Pancreas (tissue), 10 donors: ENCODE measurements at places on chromosomes 7 and 10. TPM values are rescaled to one million over a fixed set of nuclear protein-coding genes. Genes with fewer than 3 reads are reported as not detected.

IGF2BP3 gene
- total RNA-seq: 0.97 TPM

DNA sequence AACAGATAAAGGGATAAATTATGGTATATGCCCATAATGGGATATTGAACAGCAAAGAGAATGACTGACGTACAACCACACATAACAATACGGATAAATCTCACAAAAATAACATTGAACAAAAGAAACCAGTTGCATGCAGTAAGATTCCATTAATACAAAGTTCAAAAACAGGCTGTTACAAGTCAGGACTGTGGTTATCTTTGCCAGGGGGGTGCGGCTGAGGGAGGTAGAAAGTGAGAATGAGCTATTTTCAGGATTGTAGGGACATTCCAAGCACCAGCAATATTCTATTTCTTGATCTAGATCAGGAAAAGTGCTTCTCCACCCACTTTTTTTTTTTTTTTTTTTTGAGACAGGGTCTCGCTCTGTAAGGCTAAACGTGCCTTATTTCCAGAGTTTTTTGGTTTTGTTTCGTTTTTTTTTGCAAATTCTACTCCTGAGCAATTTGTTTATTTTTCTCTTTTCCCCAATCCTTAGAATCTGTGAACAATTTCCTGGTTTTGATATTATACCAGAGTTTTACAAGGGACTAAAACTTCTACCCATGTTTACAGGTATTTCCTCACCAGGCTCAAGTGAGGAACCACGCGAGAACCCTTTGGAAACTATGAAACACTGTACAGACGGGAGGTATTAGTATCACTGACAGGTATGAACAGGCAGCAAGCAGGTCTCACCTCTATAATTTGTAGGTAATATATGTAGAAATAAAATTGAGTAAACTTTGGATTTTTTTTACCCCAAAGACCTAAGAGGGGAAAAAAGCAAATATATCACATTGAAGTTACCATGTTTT is 9.9 kb downstream of the SMURF1 start:
- H3K27me3 ChIP-seq: no peaks in the 10 kb centered on the region
- H3K36me3 ChIP-seq: no peaks in the 10 kb centered on the region
- DNase-seq: no peak
- no peak overlapping the region for H3K4me3 ChIP-seq
- no peak overlapping the region for H3K27ac ChIP-seq

- H3K4me1 ChIP-seq: no peaks in the 10 kb centered on the region
- no peak overlapping the region for H3K27ac ChIP-seq
- H3K4me3 ChIP-seq: no peak overlapping the region
These were observed 12.8 kb upstream of the PROSER2 start for GRCh38 chr10:11810313-11810766.

DNA sequence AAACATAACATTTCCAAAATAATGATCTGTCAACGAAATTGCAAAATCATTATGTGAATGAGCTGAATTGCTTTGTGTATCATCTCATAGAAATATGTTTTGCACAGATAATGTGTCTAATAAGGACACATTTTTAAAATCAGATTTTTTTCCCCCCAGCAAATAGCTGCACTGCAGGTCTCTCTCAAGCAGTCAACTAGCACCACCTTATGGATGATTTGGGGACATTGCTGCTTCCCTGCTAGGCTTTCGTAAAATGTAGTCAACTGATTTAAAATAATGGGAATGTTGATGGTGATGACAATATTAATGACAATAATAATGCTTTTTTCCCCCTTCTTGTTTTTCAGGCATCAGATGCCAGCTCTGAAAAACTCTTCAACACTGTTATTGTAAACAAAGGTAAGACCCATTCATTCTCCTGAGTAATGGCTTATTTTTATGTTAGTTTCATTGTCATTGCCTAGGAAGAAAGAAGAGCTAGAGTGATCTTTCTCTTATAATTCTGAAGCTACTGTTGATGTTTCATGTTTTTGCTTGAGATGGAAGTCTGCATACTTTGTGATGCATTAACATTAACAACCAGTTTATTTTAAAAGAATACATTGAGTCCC is 433.6 kb upstream of the GALNT17 start:
- no peaks in the 10 kb centered on the region for H3K27me3 ChIP-seq
- DNase-seq: no peak
- no peaks in the 10 kb centered on the region for H3K4me1 ChIP-seq
- no peak overlapping the region for H3K27ac ChIP-seq

DNA sequence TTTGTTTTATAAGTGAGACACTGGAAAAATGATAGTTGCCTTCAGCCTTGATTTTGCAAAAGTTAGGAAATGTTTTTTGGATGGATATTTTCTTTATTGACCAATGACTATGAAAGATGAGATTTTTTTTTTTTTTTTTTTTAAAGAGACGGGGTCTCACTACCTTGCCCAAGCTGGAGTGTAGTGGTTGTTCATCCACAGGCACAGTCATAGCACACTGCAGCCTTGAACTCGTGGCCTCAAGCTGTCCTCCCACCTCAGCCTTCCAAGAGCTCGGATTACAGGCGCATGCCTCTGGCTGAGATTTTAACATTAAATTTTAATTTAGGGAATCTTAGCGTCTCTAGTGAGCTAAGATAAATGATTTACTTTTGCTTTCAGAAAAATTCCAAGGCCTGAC is 66.2 kb downstream of the LOXL4 start:
- no peaks in the 10 kb centered on the region for H3K27me3 ChIP-seq
- peaks cover 9% of the 10 kb centered on the region for H3K4me1 ChIP-seq
- H3K4me3 ChIP-seq: no peak overlapping the region
- no peak overlapping the region for H3K27ac ChIP-seq
- H3K36me3 ChIP-seq: no peaks in the 10 kb centered on the region

GRCh38 chr7:112202816-112203215 is 3.4 kb downstream of the DOCK4 start:
- DNase-seq: no peak
- no peak overlapping the region for H3K4me3 ChIP-seq
- H3K4me1 ChIP-seq: no peaks in the 10 kb centered on the region
- no peaks in the 10 kb centered on the region for H3K36me3 ChIP-seq
- no peaks in the 10 kb centered on the region for H3K27me3 ChIP-seq
- no peak overlapping the region for H3K27ac ChIP-seq

ECD gene
- 9.1 TPM for total RNA-seq

DNA sequence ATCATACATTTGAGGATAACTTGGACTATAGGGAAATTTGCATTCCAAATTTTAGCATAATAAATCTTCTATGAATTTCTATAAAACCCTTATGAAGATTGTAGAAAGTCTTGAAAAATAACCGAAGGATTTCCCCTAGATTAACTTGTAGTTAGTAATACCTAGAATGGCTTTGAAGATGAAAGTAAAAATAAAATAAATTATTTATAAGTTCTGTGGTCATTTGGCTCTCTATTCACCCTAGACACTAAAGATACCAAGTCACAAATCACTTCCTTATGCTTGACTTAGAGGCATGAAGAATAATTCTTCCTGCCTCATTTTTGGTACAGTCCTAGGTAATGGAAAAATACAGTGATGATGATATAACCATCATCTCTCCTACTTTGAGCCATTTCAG is 79.3 kb downstream of the CSTF2T start:
- H3K4me3 ChIP-seq: no peak overlapping the region
- no peaks in the 10 kb centered on the region for H3K27me3 ChIP-seq
- H3K27ac ChIP-seq: no peak overlapping the region
- H3K4me1 ChIP-seq: no peaks in the 10 kb centered on the region

UNCX gene
- not detected for total RNA-seq

LRMDA gene
- total RNA-seq: 4.6 TPM

- H3K27ac ChIP-seq: no peak overlapping the region
- H3K27me3 ChIP-seq: no peaks in the 10 kb centered on the region
- no peak overlapping the region for H3K4me3 ChIP-seq
- H3K36me3 ChIP-seq: no peaks in the 10 kb centered on the region
- DNase-seq: no peak
These were observed 43.0 kb downstream of the SUFU start for GRCh38 chr10:102546606-102547320.

DNA sequence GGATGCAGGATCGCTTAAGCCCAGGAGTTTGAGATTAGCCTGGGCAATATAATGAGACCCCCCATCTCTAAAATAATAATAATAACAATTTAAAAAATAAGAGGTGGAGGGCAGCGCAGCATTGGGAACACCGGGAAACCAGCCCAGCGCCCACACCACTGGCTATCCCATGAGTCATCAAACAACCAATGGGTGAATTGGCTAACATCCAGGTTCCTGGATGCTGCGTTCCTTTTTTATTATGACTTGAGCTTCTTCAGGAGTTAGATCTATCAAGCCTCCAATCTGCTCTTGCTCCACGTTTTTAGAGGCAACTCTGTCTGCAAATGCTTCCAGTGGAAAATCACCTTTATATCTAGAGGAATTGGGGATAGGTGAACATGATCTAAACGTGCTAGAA is 10.0 kb upstream of the LRRC4 start:
- H3K27ac ChIP-seq: no peak overlapping the region
- no peaks in the 10 kb centered on the region for H3K27me3 ChIP-seq
- H3K36me3 ChIP-seq: no peaks in the 10 kb centered on the region
- no peak for DNase-seq
- H3K4me1 ChIP-seq: no peaks in the 10 kb centered on the region

SLC26A3 gene
- not detected for total RNA-seq

GRCh38 chr7:154451480-154452457 is 399.6 kb downstream of the DPP6 start:
- no peaks in the 10 kb centered on the region for H3K4me1 ChIP-seq
- H3K27me3 ChIP-seq: no peaks in the 10 kb centered on the region
- H3K27ac ChIP-seq: no peak overlapping the region
- no peak for DNase-seq
- H3K36me3 ChIP-seq: no peaks in the 10 kb centered on the region

AGAP9 gene
- total RNA-seq: 11.5 TPM

DNA sequence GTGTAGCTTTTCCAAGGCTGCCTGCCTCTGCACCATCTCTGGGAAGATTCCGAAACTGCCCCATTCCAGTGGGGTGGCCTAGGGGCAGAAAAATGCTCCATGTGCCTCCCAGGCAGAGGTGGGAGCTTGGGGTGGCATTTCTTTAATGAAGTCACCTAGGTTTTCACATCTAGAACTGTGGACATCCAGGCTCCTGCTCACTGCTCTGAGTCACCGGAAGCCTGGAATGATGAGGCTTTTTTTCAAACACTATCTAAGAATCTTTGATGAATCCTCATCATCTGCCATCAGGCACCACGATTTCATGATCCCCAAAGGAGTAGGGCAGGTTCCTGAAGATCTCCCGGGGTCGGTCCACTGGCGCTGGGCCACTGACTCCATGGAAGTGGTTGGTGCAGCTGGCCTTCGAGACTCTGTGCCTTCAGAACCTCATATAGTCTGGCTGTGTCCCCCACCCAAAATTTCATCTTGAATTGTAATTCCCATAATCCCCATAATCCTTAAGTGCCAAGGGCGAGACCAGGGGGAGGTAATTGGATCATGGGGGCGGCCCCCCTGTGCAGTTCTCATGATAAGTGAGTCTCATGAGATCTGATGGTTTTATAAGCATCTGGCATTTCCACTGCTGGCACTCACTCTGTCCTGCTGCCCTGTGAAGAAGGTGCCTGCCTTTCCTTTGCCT is 37.1 kb downstream of the MTURN start:
- DNase-seq: no peak
- peaks cover 27% of the 10 kb centered on the region for H3K4me1 ChIP-seq
- no peak overlapping the region for H3K27ac ChIP-seq
- no peak overlapping the region for H3K4me3 ChIP-seq

DNA sequence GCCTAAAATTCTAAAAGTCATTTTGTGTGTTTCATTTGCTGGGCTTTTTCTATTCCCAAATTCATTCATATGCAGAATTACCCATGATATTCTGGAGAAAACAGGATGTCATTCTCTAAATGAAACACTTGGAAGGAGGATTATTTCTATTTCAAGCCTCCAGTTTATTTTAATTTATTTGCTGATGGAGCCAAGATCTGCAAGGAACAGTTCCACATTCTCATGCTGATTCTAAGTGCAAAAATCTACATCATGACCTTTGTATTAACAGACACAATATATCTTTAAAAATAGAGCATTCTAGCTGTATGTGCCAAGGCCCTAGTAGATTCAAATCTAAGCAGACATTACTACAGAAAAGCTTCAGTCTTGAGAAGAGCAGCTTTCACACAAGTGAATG is 51.3 kb upstream of the KCND2 start:
- H3K4me3 ChIP-seq: no peak overlapping the region
- no peaks in the 10 kb centered on the region for H3K36me3 ChIP-seq
- no peak overlapping the region for H3K27ac ChIP-seq
- DNase-seq: no peak
- no peaks in the 10 kb centered on the region for H3K27me3 ChIP-seq

GRCh38 chr7:140903741-140904480 is 20.8 kb downstream of the BRAF start:
- no peaks in the 10 kb centered on the region for H3K4me1 ChIP-seq
- no peak overlapping the region for H3K27ac ChIP-seq
- no peak overlapping the region for H3K4me3 ChIP-seq
- DNase-seq: no peak

GRCh38 chr10:132753596-132753995 is 32.4 kb downstream of the NKX6-2 start:
- no peaks in the 10 kb centered on the region for H3K27me3 ChIP-seq
- H3K4me3 ChIP-seq: no peak overlapping the region
- no peak for DNase-seq
- no peaks in the 10 kb centered on the region for H3K36me3 ChIP-seq
- no peaks in the 10 kb centered on the region for H3K4me1 ChIP-seq

NUDT13 gene
- total RNA-seq: 1.8 TPM

DNA sequence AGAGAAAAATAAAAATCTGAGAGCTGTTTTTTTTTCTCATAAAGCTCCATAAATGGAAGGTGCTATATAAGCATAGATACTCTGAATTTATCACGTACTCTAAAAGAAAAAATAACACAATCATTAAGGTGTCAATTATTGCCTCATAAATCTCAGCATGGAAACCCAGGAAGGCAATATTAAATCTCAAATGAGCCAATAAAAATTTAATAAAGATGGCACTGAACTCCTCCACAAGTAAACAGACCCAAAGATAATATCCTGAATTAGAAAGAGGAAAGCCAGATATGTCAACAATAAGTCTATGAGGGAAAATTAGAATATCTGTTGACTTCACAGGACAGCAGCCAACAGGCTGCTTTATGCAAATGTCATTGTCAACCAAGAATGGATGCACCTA is 66.5 kb downstream of the CDK6 start:
- no peak for DNase-seq
- H3K4me1 ChIP-seq: no peaks in the 10 kb centered on the region
- no peak overlapping the region for H3K27ac ChIP-seq
- no peak overlapping the region for H3K4me3 ChIP-seq

ERVW-1 gene
- total RNA-seq: not detected
